ENCODE measurements at places on chromosomes 2 and 18.

- no peak for DNase-seq
These were observed 20.4 kb upstream of the PAPOLG start for GRCh38 chr2:60735496-60736250.

- DNase-seq: no peak
These were observed 395.0 kb downstream of the NCKAP5 start for GRCh38 chr2:133173224-133173623.

GRCh38 chr2:190763901-190764514 is 115.1 kb downstream of the NAB1 start:
- DNase-seq: peak; percentile 8

DNA sequence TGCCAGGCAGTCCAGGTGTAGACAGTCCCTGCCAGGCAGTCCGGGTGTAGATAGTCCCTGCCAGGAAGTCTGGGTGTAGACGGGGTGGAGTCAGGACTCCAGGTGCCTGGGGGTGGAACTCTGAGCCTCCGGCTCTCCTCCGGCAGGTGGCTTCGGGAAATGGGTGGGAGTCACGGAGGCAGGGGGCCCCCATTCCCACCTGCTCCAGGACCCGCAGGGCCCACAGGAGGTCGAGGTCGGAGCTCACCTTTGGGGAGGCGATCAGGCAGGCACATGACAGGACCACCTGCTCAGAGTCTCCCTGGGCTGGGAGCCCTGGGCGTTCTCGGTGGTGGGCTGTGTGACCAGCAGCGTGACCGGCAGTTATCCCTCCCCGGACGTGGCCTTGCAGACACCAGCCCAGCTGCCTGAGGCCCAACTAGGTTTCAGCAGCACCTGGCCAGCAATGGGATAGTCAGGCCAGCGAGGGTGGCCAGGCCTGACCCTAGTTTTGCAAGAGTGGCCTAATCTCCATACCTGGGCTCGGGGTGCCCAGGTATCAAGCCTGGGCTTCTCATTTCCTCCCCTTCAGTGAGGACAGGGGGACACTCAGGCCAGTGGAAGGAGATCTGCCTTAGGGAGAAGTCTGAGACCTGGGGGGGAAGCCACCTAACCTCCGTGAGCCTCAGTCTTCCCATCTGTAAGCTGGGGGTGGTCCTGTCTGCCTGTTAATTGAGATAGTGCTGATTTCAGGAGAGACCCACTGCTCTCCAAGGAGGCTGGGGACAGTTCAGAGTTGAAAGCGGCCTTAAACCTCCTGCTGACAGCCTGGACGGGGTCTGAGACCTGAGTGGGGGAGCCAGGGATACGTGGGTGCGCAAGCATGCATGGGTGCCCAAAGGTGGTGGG is 13.2 kb downstream of the GPC1 start:
- DNase-seq: no peak

- DNase-seq: no peak
These were observed 94.2 kb upstream of the RAB27B start for GRCh38 chr18:54734059-54734458.

GRCh38 chr2:237121321-237121720 is 35.6 kb downstream of the COPS8 start:
- no peak for DNase-seq

DNA sequence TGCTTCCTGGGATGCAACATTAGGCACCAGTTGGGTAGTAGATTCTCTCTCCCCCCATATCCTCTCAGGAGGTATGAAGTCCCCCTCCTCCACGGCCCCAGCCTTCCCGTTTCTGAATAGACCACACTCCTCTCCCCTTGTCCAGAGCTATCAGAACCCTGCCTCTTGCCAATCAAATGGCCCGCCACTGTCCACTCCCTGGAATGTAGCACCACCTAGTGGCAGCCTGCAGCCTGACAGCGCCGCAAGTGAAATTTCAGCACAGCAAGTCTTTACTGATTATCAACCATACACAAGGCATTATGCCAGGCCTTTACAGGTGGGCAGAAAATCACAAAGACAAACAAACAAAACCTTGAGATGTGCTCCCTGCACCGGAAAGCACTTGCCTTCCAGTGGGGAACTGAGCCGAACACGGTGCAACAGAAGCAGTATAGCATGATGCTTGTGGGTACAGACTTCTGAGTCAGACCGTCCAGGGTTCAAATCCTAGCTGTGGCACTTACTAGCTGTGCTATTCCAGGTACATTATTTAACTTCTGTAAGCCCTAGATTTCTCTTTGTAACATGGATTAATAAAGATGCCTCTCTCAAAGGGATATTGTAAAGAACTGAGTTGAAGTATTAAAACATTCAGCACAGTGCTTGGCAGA is 174.0 kb downstream of the SMAD2 start:
- no peak for DNase-seq

DNA sequence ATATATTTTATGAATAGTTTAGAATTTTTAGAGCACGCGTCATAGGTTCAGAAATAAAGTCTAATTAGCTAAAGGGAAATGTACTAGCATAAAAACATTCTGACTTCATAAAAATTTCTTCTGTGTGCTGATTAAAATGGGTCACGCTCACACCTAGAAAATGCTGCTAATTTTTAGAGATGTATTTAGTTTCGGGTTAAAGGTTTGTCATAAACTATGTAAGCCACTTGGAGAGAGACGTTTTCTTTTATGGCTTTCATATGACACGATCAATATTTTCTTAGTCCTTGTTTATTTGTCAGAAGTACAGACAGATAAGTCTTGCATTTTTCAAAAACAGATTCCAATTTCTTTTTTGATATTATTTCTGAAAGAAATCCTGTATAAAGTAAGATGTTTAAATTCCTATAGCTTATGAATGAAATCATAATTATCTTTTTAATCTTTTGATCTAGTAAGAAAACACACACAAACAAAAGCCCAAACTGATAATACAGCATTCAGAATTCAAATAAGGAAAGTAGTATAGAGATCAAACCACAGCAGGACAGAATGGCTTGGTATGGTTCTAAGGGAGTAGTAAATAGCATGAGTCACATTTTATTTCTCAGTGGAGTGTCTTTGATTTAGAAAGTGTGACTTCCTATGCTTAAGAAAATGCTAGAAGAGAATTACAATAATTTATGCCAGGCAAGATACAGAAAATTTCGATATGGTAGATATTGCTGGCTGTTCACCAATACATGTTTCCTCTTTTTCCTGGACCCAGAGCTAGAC is 236.6 kb downstream of the GPD2 start:
- no peak for DNase-seq

- no peak for DNase-seq
These were observed 3.0 kb downstream of the GPR55 start for GRCh38 chr2:230921806-230922595.

DNA sequence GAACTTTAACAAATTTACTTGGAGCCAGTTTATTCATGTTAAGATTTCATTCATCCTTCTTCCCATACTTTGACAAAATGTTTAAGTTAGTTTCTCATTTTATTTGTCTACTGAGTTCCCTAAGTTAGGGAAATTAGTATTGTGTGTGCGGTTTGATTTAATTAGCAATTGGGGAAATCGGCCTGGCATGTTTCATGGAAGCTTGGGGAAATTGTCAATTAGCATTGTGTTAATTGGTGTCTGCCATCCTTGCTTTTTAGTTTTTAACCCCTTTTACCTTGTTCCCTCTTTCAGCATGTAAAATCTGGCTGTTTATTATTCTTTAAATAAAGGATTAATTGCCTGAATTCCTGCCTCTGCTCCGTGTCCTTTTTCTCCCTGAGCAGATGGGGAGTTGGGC is 279.6 kb downstream of the BCL11A start:
- no peak for DNase-seq

DNA sequence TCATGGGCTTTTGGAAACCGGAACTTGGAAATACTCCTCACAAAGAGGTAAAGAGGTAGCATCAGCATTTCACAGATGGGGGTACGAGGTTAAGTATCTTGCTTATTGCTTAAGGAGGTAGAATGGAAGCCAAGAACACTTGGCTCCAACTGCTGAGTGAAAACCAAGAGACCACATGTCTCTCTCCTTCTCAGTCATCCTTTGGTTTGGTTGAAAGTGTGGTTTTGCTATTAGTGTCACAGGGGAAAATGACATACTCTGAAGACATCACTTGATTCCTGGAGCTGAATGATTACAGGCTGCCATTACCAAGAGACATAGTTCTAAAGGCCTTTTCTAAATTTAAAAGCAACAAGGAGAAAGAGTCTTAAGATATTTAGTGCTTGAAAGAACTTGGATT is 41.5 kb downstream of the ANTXR1 start:
- DNase-seq: no peak

DNA sequence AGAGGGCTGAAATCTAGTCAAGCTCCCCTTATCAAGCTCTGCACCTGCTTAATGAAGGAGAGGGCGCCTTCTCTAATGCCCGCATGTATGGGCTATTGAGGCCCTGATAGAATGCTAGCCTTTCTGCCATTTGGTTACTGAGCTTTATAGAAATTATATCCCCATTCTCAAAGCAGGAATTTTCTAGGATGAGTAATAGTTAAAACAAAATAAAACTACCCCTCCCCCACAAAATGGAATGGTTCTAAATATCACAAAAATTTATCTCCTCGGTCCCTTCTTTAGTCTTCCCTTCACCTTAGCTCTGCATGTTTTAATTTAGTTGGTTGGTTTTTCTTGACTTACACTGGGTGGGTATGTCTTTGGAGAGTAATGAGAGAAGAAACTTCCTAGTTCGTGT is 37.7 kb downstream of the CD28 start:
- DNase-seq: no peak

DNA sequence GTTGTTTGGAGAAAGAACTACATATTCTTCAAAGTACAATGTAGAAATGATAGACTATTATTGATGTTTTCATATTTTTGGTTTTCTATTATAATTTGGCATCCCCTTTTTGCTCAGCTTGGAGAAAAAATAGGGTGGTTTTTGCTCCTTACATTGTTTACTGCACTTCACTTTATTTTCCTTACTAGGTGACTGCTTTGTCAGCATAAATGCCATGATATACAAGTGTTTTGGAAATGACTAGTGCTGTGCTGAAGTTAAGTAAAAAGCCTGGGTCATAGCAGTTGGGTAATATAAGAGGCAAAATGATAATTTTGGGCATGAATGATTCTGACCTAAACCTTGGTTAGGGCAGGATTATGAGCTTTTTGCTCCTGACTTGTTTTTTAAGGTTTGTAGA is 250.9 kb downstream of the KCNS3 start:
- no peak for DNase-seq
